ENCODE measurements at places on chromosomes 1 and 21.

DNA sequence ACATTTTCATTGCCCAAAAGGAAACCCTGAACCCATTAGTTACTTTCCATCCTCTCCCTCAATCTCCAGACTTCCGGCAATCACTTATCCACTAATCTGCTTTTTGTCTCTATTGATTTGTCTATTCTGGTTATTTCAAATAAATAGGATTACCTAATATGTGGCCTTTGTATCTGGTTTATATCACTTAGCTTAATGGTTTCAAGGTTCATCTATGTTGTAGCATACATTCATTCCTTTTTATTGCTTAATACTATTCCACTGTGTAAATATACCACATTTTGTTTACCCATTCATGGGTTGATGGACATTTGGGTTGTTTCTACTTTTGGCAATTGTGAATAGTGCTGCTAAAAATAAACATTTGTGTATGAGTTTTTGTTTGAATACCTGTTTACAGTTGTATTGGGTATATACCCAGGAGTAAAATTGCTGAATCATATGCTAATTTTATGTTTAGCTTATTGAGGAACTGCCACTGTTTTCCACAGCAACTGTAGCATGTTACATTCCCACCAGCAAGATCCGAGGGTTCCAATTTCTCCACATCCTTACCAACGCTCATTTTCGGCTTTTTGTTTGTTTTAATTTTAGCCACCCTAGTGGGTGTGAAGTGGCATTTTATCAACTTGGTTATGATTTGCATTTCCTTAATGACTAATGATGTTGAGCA lies 2.5 kb upstream of the SLC25A44 start:
- no peak for DNase-seq

- no peak for DNase-seq
These were observed 13.0 kb upstream of the SLC6A9 start for GRCh38 chr1:44044071-44044801.

- DNase-seq = no peak
These were observed 56.7 kb downstream of the B3GALT5 start for GRCh38 chr21:39669485-39669884.

GRCh38 chr1:44019466-44019948 lies 11.8 kb downstream of the SLC6A9 start:
- DNase-seq = no peak

DNA sequence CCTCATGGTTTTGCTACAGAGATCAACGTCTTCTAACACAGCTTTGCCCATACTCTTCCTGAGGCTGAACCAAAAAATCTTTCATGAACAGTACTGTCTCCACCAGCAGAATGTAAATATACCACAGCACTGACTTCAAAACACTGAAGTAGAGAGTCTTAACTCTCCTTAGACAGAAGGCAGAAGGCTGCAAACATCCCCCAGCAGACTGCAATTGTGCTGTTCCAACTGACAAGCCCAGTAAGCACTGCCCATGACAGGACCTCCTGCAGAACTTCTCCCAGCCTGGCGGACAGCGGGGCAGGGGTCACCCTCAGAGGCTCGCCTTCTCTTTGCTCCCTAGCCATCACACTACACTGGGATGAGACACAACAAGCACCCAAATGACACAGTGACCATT lies 218.7 kb downstream of the RERE start:
- no peak for DNase-seq

DNA sequence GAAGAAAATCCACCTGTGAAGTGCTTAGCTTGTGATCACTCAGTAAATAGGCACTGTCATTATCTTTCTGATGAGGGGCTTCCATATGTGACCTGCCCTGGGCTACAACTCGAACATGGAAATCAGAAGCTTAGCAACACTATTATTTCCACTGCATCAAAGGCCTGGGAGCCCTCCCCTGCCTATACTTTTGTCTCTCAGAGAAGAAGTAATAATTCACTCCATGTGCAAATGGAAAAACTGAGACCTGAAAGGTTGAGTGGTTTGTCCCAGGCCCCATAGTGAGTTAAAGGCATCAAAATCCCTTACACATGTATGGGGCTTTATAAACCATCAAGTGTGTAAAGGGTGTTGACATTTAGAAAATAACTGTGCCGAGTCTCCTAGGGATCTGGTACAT lies 20.9 kb downstream of the SOX13 start:
- no peak for DNase-seq

Data from GDM1 (cell line).